ENCODE measurements at places on chromosomes 2 and 18. TPM values are rescaled to one million over a fixed set of nuclear protein-coding genes. Genes with fewer than 3 reads are reported as not detected.

The FBXO15 gene
- 0.36 TPM for polyA plus RNA-seq

The C2orf68 gene
- 7.0 TPM for polyA plus RNA-seq

The SCN1A gene
- polyA plus RNA-seq, result not detected

The BAZ2B gene
- 12.9 TPM for polyA plus RNA-seq

The SCN3A gene
- 0.01 TPM for polyA plus RNA-seq

The KIAA2012 gene
- not detected for polyA plus RNA-seq

The TTN gene
- 0.16 TPM for polyA plus RNA-seq

The IKZF2 gene
- 6.4 TPM for polyA plus RNA-seq

The GLI2 gene
- 0.01 TPM for polyA plus RNA-seq

The DCDC2C gene
- not detected for polyA plus RNA-seq

The NPHP1 gene
- 2.9 TPM for polyA plus RNA-seq

The SPDYA gene
- 0.03 TPM for polyA plus RNA-seq

The LRATD1 gene
- polyA plus RNA-seq, result 4.6 TPM

The AGFG1 gene
- polyA plus RNA-seq, result 122 TPM

The ARL4C gene
- 64.9 TPM for polyA plus RNA-seq

The KCNK3 gene
- polyA plus RNA-seq, result 0.17 TPM

The GPR155 gene
- polyA plus RNA-seq, result 2.2 TPM

The GCG gene
- polyA plus RNA-seq, result not detected

The GPR75 gene
- polyA plus RNA-seq, result 2.8 TPM

The KLHL30 gene
- 0.01 TPM for polyA plus RNA-seq

The CCDC74B gene
- 5.8 TPM for polyA plus RNA-seq

The IL1B gene
- 161 TPM for polyA plus RNA-seq

The SCN7A gene
- not detected for polyA plus RNA-seq

The TUBA3E gene
- not detected for polyA plus RNA-seq

The CEBPZ gene
- 14.6 TPM for polyA plus RNA-seq

The INO80B gene
- polyA plus RNA-seq, result 11.7 TPM

The GKN2 gene
- not detected for polyA plus RNA-seq

The MC4R gene
- polyA plus RNA-seq, result not detected

The KRTCAP3 gene
- 4.5 TPM for polyA plus RNA-seq

The HOXD4 gene
- polyA plus RNA-seq, result not detected

The ACMSD gene
- not detected for polyA plus RNA-seq

The ADGRF3 gene
- 0.07 TPM for polyA plus RNA-seq

The AGXT gene
- polyA plus RNA-seq, result not detected

The PAIP2B gene
- 0.61 TPM for polyA plus RNA-seq

The CTDP1 gene
- polyA plus RNA-seq, result 9.6 TPM

The ASB18 gene
- polyA plus RNA-seq, result not detected

The OSR1 gene
- polyA plus RNA-seq, result 31.8 TPM

The POMC gene
- not detected for polyA plus RNA-seq

The GMCL1 gene
- 5.5 TPM for polyA plus RNA-seq

The CTAGE1 gene
- not detected for polyA plus RNA-seq

The CLEC4F gene
- not detected for polyA plus RNA-seq

Measured in mammary epithelial cell (primary cell).